ENCODE measurements at places on chromosomes 7 and 10.

DNA sequence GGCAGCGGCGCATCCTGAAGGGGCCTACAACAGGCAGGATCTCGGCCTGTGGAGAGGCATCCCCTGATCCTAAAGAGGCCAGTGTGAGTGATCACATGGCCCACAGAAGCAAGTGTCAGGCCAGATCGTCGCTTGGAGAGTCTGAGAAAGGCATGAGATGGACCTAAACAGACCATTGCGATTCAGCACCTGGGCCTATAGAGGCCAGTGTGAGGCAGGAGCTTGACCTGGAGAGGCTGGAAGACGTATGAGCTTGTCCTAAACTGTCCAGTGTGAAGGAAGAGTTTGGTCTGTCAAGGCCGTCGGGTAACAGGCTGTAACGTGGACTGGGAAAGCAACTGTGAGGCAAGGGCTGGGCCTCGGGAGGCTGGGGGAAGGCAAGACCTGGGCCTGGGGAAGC, 172.6 kb downstream of the TPST1 start:
- no peak for DNase-seq

- DNase-seq: no peak
Observed at GRCh38 chr7:81120803-81121202, 202.0 kb upstream of the SEMA3C start.

- DNase-seq: no peak
Observed at GRCh38 chr10:16776896-16777295, 40.3 kb downstream of the RSU1 start.

GRCh38 chr10:70528741-70529362, 50.3 kb downstream of the PALD1 start:
- DNase-seq: no peak

DNA sequence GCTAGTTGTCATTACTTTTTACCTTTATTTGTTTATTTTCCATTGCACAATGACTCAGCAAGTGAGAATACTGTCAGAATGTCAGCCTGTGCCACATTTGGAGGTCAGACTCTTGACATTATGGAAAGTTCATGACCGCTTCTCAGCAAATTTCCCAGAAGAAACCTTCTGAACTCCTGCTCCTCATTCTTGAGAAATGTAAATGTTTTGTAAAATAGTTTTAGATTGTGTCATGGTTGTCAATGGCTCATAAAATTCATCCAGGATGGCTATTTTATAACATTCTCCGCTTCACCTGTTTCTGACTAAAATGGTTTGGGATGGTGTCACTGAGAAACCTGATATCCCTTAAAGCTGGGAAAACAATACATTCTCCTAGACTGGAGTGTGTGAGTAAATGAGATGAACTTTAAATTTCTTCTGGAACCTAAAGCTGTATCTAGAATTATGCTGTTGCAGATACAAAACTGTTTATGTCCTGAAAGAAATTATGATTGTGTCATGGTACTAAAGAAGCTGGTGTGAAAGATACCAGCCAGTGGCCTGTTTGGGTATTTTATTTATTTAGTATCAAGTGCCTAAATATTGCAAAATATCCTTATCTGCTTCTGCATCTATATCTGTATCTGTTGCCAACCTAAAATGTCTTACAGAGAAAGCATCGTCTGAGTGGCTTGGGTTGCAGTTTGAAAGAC, 671.7 kb downstream of the GATA3 start:
- no peak for DNase-seq

- no peak for DNase-seq
Observed at GRCh38 chr10:98258683-98259454, 9.1 kb downstream of the LOXL4 start.

- DNase-seq: no peak
Observed at GRCh38 chr10:48249763-48250351, 24.6 kb downstream of the FRMPD2 start.

DNA sequence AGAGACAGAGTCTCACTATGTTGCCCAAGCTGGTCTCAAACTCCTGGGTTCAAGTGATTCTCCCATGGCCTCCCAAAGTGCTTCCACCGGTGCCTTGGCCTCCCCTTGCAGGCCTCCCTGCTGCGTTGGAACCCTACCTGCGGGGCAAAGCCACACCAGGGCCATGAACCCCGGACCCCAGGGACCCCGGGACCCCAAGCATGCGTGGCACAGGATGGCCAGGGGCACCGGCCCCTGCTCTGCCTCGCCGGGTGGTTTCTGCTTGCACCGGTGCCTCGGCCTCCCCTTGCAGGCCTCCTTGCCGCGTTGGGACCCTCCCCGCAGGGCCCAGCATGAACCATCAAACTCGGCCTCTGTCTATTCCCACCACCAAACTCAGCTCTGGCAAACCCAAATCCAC, 301.0 kb upstream of the NPVF start:
- DNase-seq: no peak
